ENCODE measurements at places on chromosomes 2 and 18. TPM values are rescaled to one million over a fixed set of nuclear protein-coding genes. Genes with fewer than 3 reads are reported as not detected.

The GAREM1 gene
- total RNA-seq: 2.3 TPM

The AQP12B gene
- total RNA-seq: not detected

The ACKR3 gene
- total RNA-seq: not detected

The EVA1A gene
- total RNA-seq: 89.2 TPM

The LONRF2 gene
- 0.54 TPM for total RNA-seq

The INHBB gene
- total RNA-seq: 0.28 TPM

The SFTPB gene
- total RNA-seq: not detected

The ZNF407 gene
- 25.6 TPM for total RNA-seq

- no peak for DNase-seq
These were observed 10.3 kb downstream of the AQP12A start for GRCh38 chr2:240701736-240702639.

GRCh38 chr2:160407393-160408172 lies 86.0 kb downstream of the RBMS1 start:
- DNase-seq: peak; percentile 54

DNA sequence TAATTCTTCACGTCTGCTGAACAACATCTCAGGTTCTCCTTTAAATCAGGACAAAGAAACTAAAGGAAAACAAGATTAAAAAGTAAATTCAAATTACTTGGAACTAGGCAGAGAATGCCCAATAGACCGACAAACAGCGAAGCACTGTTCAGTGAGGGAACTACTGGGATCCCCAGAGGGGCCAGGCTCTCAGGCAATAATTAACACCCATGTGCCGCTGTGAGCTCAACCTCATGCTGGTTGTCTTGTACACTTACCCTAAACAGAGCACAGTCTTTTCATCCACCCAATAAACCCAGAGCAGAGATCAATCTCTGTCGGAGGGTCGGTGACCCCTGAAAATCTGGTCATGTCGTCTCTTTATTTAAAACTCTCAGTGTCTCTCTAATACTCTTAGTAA lies 229.9 kb upstream of the CRIM1 start:
- no peak for DNase-seq

DNA sequence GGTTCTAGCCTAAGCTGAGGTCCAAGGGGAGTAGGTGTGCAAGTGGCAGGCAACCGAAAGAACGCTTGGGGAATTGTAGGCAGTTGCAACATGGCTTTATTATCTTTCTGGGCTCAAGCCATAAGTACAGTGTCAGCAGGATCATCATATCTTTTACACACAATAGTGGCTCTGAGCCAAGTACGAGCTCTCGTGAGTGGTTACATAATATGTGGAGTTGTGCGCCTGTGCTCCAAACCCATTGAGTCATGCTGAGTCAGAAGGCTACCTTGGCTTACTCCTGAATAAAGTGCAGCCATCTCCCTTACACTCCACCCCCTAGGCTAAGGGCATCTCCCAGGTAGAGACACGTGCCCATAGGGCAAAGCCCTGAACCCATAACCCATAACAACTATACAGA lies 233.9 kb downstream of the SATB2 start:
- peak; percentile 16 for DNase-seq

DNA sequence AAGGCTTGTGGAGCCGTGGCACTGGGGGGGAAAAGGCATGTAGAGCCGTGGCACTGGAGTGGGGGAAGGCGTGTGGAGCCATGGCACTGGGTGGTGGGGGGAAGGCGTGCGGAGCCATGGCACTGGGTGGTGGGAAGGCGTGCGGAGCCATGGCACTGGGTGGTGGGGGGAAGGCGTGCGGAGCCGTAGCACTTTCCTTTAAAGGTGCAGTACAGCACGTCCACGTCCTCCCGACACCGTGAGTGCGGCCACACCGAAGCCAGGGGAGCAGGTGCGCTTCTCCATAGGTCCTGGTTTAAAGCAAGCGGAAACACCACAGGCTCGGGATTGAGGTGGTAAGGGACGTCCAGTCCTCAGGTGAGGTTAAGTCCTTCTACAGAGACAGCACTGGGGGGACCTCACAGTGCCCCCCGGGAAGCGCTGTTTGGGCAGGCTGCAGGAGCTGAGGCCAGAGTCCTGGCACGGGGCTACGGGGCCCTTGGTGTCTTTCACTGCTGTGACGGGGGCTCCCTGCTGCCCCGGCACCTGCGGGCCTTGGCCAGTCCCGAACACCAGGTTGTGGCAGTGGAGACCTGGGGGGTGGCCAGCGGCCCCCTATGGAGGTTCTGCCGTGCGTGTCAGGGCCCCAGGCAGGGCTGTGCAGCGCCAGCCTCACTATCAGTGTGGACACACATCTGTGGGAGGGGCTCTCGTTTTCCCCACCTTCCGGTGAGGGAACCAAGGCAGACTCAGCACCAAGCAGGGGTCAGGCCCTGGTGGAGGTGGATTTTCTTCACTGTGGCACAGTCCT lies 93.0 kb upstream of the CTDP1 start:
- no peak for DNase-seq

GRCh38 chr18:48037481-48038271 lies 107.2 kb upstream of the SMAD2 start:
- no peak for DNase-seq

DNA sequence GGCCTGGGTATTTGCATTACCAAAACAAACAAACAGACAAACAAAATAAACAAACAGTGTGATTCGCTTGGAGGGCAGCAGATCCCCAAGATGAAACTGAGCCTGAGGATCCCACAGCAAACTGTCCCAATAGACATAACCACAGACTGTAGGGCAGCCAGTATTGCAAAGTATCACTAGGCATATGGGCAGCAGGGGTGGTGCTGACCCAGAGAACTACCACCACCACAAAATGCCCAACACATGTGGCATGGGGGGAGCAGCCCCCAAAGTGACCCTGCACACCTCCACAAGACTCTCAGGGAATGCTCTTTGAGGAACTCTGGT lies 330.1 kb downstream of the CYRIA start:
- DNase-seq: no peak

- DNase-seq: peak; percentile 22
These were observed 294.9 kb downstream of the DYSF start for GRCh38 chr2:71748227-71748626.

- DNase-seq: no peak
These were observed 405.1 kb downstream of the TNS1 start for GRCh38 chr2:217597681-217598080.

- DNase-seq: no peak
These were observed 607.5 kb upstream of the REG3G start for GRCh38 chr2:78418021-78418420.

DNA sequence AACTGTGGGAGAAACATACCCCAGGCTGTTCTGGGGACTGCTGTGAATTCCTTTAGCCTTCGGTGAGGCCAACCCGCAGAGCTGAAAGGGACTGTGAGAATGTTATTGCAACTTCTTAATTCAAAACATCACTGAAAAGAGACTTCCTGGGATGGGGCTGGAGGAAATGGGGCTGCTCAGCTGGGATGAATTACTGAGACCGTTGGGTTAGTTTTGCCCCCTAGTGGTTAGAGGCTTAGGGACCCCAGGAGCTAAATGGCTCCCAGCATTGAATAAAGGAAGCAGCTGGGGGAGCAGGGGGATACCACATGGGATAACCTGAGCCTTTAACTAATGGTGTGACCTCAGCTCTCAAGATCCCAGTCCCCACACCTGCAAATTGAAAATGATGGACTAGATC lies 941.1 kb upstream of the FANCL start:
- peak; percentile 15 for DNase-seq

DNA sequence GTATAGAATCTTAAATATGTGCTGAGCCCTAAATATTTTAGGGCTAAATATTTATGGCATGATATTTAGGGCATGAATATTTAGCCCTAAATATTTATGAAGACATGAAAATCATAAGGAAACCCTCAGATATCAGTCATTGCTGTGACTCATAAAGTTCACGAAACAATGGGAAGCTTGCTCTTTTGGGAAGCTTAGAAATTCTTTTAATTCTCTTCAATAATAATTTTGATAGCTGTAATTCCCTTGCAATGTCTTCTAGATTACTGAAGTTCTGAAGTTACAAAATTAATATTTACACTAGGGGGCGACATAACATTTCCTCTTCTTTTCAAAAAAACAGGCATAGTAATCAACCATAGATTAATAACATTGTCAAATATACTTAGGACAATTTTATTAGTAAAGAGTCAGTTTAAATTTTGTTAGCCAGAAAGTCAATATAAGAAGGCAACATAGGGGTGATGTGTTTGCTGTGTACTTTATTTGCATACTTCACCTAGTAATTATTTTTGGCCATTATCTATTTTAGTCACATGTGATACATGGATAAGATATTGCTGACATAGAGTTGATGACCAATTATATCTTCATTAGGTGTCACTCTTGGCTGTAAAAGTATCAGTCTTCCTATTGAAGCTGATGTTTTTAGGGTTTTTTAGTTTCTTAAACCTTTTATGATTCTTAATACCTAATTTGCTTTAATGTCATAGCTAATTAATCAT lies 13.2 kb downstream of the ZNF804A start:
- peak; percentile 48 for DNase-seq

DNA sequence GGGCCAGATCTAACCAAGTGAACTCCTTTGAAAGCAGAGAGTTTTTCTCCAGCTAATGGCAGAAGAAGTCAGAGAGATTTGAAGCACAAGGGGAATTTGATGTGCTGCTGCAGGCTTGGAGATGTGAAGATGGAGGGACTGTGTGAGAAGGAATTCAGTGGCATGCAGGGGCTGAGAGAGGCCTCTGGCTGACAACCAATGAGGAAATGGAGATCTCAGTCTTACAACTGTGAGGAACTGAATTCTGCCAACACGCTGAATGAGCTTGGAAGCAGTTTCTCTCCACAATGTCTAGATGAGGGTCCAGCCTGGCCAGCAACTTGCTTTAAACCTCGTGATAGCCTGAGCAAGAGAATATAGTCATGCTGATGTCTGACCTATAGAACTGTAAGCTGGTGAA lies 224.1 kb upstream of the DPP10 start:
- DNase-seq: no peak

- no peak for DNase-seq
These were observed 83.5 kb downstream of the DNAH7 start for GRCh38 chr2:195984923-195985726.

DNA sequence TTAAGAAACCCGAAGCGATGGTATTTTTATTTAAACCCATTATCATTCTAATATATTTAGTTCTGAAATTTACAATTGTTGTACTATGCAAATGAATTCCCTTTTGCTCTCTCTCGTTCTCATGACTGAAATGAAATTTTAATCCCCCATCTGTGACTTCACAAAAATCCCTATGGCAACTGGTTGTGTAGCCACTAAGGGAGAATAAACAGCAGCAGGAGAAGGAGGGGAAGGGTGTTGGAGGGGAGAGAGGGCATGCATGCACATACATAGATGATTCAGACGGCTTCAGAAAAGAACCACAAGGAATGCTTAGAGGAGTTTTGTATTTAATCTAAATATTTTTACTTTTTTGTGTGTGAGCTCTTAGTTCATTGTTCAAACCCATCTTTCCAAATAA lies 36.8 kb downstream of the CPS1 start:
- peak; percentile 67 for DNase-seq

DNA sequence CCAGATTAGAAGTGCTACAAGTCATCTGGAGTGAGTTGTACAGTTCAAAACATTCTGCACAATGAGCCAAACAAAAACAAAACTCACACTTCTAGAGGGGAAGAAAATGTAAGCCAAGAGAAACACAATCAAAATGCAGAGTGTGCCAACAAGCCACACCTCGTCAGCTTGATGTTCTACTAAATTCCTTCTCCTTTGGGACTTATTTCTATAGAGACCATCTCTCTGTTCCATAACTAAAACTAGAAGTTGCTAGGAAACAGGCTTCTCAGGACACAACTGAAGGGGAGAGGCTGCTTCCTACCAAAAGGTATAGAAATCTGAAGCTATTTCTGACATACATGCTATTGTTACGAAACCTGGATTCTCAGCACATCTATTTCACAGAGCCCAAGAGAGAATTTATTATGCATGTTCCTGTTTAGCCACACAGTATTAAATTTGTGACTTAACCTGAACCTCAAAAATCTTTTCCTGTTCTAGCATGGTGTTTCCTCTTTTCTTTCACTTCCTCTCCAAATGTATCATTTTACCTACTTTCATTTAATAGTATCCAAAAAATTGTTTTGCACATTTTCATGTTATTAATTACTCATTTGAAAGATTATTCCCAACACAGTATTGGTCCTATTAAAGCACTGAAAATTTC lies 211.4 kb upstream of the CCDC150 start:
- DNase-seq: no peak

GRCh38 chr2:162021516-162022058 lies 52.4 kb downstream of the DPP4 start:
- DNase-seq: no peak

- DNase-seq: no peak
These were observed 23.2 kb downstream of the MAP4K4 start for GRCh38 chr2:101720732-101721131.

DNA sequence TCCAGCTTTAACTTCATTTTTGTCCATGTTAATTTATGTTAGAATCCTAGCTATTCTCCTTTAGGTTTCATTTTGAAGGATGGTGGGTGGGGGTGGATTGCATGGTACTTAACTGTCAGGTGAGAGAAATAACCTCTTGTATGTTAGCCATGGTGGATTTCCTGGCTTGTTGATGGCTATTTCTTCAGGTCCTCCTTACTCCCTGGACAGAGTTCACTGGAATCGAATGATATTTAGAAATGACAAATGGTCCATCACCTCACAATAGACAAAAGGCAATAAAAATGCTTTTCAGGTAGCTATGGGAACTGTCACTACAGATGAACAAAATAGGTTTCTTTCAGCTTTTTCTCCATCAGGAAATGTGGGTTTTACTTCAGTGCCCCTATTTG lies 91.7 kb downstream of the EML6 start:
- DNase-seq: no peak

GRCh38 chr18:57771193-57771592 lies 31.9 kb downstream of the ATP8B1 start:
- DNase-seq: no peak

- peak; percentile 60 for DNase-seq
These were observed 4.9 kb downstream of the KCNE4 start for GRCh38 chr2:223056701-223057418.

GRCh38 chr18:69558052-69558451 lies 157.4 kb downstream of the DOK6 start:
- DNase-seq: no peak

- DNase-seq: no peak
These were observed 14.7 kb downstream of the CDK15 start for GRCh38 chr2:201821080-201821479.

GRCh38 chr2:85796341-85797262 lies 42.8 kb downstream of the ATOH8 start:
- DNase-seq: no peak
